ENCODE measurements at places on chromosomes 6 and 20.

GRCh38 chr6:111523484-111524167 lies 40.6 kb upstream of the REV3L start:
- no peak for DNase-seq

- DNase-seq: no peak
Measured at GRCh38 chr6:108961985-108962384, 113.8 kb downstream of the ARMC2 start.

GRCh38 chr6:3281631-3282475 lies 23.1 kb downstream of the PSMG4 start:
- DNase-seq: no peak

- DNase-seq: no peak
Measured at GRCh38 chr20:54123587-54124180, 50.1 kb downstream of the CYP24A1 start.
